ENCODE measurements at places on chromosomes 12 and 14. TPM values are rescaled to one million over a fixed set of nuclear protein-coding genes. Genes with fewer than 3 reads are reported as not detected.

GRCh38 chr12:51429700-51430099 is 5.1 kb downstream of the SLC4A8 start:
- DNase-seq = no peak
- peaks cover 5% of the 10 kb centered on the region for H3K4me1 ChIP-seq
- H3K27me3 ChIP-seq = no peaks in the 10 kb centered on the region
- no peaks in the 10 kb centered on the region for H3K36me3 ChIP-seq
- H3K27ac ChIP-seq = no peak overlapping the region
- no peak overlapping the region for H3K4me3 ChIP-seq

GYS2 gene
- total RNA-seq = not detected

DNA sequence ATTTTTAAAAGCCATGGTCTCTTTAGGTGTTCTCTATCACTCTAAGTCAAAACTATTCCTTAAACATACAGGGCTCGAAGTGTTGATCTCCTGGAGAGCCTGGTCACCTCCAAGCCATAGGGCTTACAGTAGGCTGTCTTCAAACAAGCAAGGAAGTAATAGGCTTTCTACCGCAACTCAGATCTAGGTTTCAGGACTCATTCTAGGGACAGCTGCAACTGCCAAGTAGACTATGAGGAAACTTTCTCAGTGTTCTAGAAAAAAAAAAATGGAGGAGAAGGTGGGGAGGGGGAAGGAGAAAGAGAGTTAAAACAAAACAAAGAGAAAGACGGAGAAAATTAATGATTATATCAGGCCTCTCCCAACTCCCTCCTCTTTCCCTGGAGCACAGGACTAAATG is 106.9 kb upstream of the ETV6 start:
- H3K27me3 ChIP-seq = no peaks in the 10 kb centered on the region
- H3K4me3 ChIP-seq = no peak overlapping the region
- no peak overlapping the region for H3K27ac ChIP-seq
- no peaks in the 10 kb centered on the region for H3K36me3 ChIP-seq
- no peak for DNase-seq

PGF gene
- 41.1 TPM for total RNA-seq

- no peaks in the 10 kb centered on the region for H3K36me3 ChIP-seq
- no peak overlapping the region for H3K4me3 ChIP-seq
- no peaks in the 10 kb centered on the region for H3K4me1 ChIP-seq
- H3K27ac ChIP-seq = peak overlapping the region; percentile 59
- H3K27me3 ChIP-seq = no peaks in the 10 kb centered on the region
- no peak for DNase-seq
These were observed 2.2 kb upstream of the LMO3 start for GRCh38 chr12:16607906-16608775.

DNA sequence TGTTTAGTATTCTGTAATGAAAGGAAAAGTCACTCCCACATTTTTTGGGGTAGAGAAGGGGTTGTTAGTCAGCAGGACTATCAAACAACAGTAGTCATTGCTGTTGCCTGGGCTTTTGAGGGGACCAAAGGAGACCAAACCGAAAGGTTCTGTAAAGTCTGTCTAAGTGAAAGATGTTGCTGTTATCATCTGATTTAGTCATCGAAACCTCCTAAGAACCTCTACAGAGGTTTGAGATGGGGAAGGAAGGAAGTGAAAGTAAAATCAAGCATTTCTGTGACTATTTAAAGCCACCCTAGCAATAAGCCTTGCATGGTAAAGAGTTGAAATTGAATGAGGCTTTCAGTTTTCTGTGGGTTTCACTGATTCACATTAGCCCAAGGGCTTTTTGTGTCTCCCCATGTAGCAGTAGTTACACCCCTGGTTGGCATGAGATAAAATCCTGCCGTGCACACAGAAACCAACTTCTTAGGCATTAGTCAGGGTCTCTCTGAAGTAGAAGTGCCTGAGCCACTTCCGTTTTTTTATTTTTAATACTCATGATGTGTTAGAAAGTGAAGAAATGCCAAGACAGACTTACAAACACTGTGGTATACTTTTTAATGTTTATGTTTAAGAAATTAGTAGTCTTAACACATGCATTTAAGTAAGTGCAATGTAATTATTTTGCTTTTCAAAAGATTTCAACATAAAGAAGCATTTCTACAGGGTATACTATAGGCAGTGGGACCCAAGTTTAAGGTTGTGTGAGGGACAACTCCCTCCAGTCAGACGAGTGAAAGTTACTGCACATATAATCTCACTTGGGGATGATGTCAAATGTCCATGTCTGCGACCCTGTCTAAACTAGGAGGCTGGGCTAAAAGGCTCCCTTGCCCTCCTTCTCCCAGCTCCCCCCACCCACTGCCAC is 50.4 kb downstream of the DYRK2 start:
- peak overlapping the region; percentile 55 for H3K27ac ChIP-seq
- H3K4me1 ChIP-seq = peaks cover 6% of the 10 kb centered on the region
- no peaks in the 10 kb centered on the region for H3K27me3 ChIP-seq
- no peak for DNase-seq
- no peaks in the 10 kb centered on the region for H3K36me3 ChIP-seq
- peak overlapping the region; percentile 32 for H3K4me3 ChIP-seq

DNA sequence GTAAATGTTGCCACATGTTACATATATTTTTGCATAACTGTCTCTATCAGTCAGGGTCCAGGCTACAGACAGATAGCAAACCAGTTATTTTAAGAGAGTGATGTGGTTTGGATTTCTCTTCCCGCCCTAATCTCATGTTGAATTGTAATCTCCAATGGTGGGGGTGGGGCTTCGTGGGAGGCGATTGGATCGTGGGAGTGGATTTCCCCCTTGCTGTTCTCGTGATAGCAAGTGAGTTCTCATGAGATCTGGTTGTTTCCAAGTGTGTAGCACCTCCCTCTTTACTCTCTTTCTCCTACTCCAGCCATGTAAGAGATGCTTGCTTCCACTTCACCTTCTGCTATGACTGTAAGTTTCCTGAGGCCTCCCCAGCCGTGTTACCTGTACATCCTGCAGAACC is 704.2 kb upstream of the TBX3 start:
- no peaks in the 10 kb centered on the region for H3K27me3 ChIP-seq
- no peaks in the 10 kb centered on the region for H3K4me1 ChIP-seq
- no peak for DNase-seq
- H3K27ac ChIP-seq = no peak overlapping the region

Measured in ascending aorta (tissue), 2 donors.